ENCODE measurements at places on chromosomes 6 and 20.

- no peak for DNase-seq
These were observed 3.7 kb upstream of the SLC17A2 start for GRCh38 chr6:25934156-25934555.

GRCh38 chr6:157892363-157892877 is 69.4 kb downstream of the SNX9 start:
- DNase-seq, result no peak

DNA sequence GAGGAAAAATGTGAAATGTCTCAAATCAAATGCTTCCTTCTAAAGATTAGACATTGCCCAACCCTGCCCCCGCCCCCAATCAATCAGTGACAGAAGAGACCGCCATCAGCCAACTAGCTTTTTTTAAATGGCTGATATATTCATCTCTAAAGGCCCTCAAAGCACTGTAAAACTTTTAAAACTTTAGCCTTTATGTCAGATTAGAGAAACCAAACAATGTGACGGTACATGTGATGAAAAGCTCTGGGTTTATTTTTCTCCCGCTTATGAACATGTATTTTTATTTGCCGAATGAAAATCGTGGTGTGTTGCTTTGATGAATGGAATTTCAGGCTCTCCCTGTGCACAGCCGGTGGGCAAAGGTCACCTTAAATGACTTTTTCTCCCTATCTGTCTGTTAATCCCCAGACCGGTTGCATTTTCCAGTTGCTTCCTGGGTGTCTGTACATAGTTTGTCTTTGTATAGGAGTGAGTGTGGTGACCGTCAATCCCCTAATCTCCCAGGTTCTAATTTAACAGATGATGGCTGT is 38.5 kb downstream of the TBC1D7 start:
- no peak for DNase-seq

- no peak for DNase-seq
These were observed 3.3 kb downstream of the VEGFA start for GRCh38 chr6:43773050-43773979.

DNA sequence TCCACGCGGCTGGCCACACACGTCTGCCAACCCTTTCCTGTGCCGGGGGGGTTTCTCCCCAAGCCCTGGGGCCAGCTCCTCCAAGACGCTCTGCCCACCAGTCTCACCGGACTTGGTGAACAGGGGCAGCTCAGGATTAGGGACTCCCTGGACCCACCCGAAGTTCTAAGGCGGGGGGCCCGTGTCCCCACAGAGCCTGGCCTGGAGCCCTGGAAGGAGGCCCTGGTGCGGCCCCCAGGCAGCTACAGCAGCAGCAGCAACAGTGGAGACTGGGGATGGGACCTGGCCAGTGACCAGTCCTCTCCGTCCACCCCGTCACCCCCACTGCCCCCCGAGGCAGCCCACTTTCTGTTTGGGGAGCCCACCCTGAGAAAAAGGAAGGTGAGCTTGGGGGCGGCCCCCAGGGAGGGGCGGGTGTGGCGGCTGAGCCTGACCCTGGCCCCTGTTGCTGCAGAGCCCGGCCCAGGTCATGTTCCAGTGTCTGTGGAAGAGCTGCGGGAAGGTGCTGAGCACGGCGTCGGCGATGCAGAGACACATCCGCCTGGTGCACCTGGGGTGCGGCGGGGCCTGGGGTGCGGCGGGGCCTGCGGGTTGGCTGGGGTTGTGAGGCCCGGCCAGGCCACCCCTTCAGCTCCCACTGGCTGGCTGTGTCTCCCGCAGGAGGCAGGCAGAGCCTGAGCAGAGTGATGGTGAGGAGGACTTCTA is 2.3 kb downstream of the SLC2A4RG start:
- DNase-seq, result no peak

GRCh38 chr6:2982426-2983117 is 11.2 kb upstream of the SERPINB6 start:
- no peak for DNase-seq

- DNase-seq, result no peak
These were observed 821.9 kb downstream of the GRIK2 start for GRCh38 chr6:102215425-102215824.

- no peak for DNase-seq
These were observed 51.4 kb downstream of the TMEM242 start for GRCh38 chr6:157271911-157272310.

DNA sequence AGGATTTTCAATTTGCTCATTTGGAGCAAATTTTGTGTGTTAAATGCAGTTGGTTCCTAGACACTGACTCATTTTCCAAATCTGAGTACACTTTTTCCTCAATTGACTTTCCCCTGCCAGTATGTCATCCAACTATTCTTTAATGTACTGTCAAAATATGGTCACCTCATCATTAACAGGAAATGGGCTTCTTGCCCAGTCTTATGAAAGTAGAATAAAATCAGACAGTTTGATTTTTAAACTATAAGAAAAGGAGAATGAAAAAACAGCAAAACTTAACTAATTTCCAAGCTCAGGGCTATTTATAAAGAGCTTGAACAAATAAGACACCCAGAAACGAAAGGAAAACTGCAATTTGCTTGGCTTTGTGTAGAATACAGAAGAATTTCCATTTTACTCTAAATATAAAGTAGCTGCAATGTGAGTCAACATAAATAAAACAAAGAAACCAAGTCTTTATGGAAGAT is 43.7 kb upstream of the RAB23 start:
- DNase-seq, result no peak

DNA sequence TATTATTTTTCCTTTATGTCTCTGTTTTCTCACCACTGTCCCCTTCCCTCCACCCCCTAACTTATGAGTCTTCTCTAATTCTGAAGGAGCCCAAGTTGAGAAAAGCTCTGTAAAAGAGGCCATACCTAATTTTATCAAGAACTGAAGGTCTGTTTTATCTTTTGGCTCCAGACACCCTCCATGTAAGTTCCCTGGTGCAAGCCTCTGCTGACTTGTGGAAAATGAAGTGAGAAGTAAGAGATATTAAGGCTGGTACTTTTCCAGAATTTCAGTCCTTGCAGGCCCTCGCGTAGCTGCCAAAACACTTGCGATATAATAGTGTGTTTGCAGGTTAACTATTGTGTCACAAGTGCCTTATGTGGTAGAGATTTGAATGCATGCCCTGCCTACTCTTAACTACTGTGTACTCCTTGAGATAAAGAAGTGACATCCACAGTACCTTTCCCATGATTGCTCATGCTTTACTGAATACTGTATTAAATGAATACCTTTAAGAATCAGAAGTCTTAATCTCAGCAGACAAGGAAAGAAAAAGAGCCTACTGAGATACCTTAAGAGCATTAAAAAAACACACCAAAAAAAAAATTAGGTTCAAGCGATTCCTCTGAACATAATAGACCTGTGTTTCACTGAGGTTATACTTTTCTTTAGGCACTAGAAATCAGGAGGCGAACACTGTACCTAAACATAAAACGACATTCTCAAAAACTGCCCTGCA is 143.6 kb upstream of the ZNF184 start:
- DNase-seq, result no peak

GRCh38 chr20:42051921-42052320 is 433.7 kb upstream of the CHD6 start:
- DNase-seq, result no peak

DNA sequence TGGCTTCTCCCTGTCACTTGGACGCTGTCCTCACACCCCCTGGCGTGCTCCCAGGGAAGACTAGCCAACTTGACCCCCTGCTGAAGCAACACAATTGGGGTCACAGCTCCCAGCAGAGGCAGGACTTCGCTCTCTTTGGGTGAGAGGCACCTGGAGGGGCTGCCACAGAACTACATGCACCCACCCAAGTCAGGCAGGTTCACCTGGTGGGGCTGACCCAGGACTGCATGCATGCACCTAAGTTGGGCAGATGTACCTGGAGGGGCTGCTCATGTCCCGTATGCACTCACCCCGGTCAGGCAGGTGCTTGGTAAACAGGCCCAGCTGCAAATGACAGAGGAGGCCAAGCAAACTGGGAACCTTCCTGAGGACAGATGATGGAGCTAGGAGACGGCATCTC is 154.3 kb upstream of the RPS6KA2 start:
- DNase-seq, result no peak

- no peak for DNase-seq
These were observed 70.3 kb upstream of the HEY2 start for GRCh38 chr6:125679128-125679527.

DNA sequence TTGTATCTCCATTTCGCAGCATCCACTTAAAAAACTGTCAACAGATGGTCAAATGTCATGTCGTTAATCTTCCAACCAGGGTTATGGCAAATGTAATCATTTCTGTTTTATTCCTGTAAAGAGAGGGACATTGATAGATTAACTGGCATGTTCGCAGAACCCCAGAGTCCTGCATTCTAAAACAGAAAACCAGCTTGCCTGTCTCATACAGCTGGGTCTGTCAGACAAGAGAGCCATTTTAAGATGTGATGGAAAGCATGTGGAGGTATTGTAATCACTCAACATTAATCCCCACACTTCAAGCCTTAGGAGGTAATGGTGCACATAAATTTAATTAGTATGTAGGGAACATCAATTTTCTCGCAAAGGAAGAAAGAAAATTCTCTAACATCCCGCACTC is 4.4 kb downstream of the SMLR1 start:
- DNase-seq, result no peak

GRCh38 chr20:2312876-2313275 is 17.1 kb downstream of the TGM3 start:
- DNase-seq, result no peak

GRCh38 chr6:106440546-106440945 is 80.0 kb downstream of the CRYBG1 start:
- no peak for DNase-seq

GRCh38 chr6:167836721-167837120 is 10.0 kb downstream of the AFDN start:
- no peak for DNase-seq

- DNase-seq, result no peak
These were observed 542.1 kb upstream of the AGPAT4 start for GRCh38 chr6:161815965-161816364.

- DNase-seq, result no peak
These were observed 49.9 kb upstream of the TMEM30A start for GRCh38 chr6:75334266-75335040.

- DNase-seq, result peak; percentile 63
These were observed at the start of gene FBXL4 for GRCh38 chr6:98947411-98948292. Gene FBXL4 (minus strand): TSS chr6:98947946. CDS start chr6:98926988, 20,958 bp downstream.

DNA sequence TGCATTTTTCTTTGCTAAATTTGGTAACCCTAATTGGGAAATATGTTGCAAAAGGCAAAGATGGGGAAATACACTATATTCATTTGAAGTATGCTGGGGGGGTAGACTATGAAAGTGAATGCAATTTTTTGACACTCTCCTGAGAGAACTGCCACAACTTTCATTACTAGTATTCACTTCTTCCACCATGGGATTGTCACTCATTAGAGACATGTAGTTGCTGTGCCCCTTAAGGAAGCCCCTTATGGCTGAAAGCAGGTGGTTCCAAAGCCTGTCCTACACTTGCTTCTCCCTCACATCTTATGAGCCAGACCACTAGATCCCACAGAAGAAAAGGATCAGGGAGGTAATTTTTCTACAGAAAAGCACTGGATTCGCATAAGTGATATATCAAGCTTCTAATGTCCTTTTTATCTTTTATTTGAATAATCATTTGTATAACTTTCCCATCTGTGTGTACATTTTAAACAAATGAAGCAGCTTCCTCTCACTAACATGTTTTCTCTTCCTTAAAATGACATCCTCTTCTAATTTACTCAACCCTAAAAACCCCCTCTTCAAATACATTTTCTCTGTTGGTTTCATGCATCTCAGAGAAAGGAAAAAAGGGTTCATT is 83.8 kb downstream of the GCLC start:
- no peak for DNase-seq

DNA sequence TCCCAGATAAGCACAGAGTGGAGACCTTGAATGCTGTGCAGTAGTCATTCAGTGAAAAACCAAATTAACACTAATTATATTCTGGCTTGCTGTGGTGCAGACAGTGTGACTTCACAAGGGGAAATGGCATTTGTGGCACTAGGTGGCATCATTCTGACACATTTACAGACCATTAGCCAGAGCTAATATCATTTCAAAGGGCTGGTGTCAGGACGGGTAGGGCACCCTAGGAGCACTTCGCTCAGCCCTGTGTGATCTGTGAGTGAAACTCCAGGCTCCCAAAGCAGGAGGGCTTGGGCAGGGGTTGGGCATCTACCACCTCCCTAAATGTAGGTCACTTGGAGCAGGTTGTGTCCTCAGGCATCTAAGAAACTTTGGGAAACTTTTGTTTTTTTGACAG is 555.8 kb downstream of the PKHD1 start:
- no peak for DNase-seq

GRCh38 chr20:49862607-49863200 is 50.1 kb downstream of the SLC9A8 start:
- no peak for DNase-seq

DNA sequence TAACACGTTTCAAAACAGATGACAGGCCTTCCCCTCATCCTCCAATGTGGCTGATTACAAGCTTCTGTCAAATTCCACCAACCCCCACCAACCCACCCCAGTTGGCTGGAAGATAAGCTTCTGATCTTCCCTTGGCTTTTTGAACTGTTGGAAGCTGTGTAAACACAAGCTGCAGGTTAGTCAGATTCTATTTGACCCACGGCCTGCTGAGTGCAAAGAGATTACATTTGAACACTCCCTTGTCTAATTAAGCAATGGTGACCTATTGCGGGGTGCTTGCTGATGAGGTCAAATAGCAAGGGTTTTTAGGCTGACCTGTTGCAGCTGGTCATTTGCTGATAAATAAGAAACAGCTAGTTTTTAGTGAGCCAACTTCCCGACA is 379.7 kb downstream of the BMP2 start:
- DNase-seq, result no peak

GRCh38 chr6:25497383-25498040 is 154.5 kb upstream of the SCGN start:
- DNase-seq, result no peak

DNA sequence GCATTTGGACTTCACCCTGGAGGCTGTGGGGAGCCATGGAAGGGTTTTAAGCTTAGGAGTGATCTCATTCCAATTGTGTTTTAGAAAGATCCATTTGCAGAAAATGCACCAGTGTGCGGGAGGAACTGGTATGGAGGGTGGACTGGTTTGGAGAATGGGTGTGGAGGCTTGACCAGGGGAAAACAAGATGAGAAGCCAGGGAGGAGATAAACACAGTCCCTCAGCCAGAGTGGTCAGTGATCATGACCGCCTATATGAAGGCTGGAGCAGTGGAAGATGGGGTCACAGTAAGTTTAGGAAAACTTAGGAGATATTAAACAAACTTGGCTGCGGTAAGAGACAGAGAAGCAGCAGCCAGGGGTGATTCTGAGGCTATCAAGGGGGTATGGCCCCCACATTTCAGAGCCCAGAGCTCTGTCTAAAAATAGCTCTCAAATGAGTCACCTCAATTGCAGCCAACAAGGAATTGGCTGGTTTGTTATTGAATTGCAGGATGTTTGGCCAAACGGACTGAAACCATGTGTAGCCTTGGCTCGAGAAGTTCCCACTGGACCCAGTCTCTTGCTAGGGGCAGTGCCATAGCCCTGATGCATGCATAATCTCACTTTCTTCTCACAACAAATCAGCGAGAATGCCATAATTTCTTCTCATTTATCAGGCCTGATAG is 159.9 kb upstream of the TOP1 start:
- no peak for DNase-seq
